Caco-2 (cell line): ENCODE measurements at places on chromosomes 6 and 20. TPM values are rescaled to one million over a fixed set of nuclear protein-coding genes. Genes with fewer than 3 reads are reported as not detected.

DNA sequence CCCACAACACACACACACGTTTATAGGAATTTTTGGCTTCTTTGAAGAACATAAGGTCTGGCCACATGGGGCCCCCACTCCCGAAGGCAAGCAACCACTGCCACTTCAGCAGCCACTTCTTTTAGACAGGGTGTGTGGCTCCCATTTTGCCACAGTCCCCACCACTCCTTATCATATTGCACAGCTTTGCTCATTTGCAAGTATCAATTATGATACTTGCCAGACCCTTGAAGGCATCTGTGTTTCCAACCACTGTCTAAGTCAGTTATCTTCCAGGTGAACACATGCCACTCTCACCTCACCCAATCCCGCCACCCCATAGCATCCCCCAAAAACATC, 73.1 kb downstream of the NOL4L start:
- no peak for DNase-seq

- no peak for DNase-seq
These were observed 13.1 kb downstream of the VSTM2L start for GRCh38 chr20:37915800-37916570.

GRCh38 chr6:72757048-72757447, 135.2 kb downstream of the KCNQ5 start:
- DNase-seq = no peak

- DNase-seq = no peak
These were observed 7.0 kb downstream of the GOPC start for GRCh38 chr6:117595099-117595923.

Gene PLTP
- total RNA-seq = 39.6 and 42.6 TPM in 2 replicates

Gene EYA2
- 0.25 and 0.30 TPM in 2 replicates for total RNA-seq

DNA sequence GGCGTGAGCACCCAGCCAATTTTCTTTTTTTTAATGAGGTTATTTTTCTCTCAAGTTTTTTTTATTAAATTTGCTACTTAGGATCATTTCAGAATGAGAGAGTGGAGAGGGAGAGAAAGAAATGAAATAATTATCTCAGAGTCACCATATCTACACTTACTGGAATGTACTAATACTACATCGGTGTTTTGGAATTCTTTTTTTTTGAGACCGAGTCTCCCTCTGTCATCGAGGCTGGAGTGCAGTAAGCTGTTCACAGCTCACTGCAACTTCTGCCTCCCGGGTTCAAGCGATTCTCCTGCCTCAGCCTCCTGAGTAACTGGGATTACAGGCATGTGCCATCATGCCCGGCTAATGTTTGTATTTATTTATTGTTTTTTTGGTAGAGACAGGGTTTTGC, 27.8 kb downstream of the ANKRD6 start:
- DNase-seq = no peak

DNA sequence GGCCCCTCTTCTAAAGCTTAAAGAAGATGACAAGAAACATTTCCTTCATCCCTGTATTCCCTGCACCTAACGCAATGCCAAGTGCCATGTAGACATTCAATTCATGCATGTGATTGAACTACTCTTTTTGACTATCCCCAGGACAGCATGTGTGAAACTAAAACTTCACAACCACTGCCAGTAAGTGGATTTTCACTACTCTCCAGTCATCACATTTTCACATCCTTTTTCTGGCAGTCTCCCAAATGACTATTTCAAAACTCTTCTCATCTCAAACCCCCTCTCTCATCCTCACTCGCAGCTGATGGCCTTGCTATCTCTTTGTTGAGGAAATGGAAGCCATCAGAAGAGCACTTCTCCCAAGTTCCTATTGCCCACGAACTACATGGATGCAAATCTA, 122.6 kb downstream of the OPRM1 start:
- no peak for DNase-seq

Gene TSHZ2
- total RNA-seq = 0.07 TPM in 2 replicates

Gene TSPO2
- 0.49 and 0.61 TPM in 2 replicates for total RNA-seq

GRCh38 chr20:56244259-56244658, 4.3 kb upstream of the MC3R start:
- DNase-seq = no peak

Gene FOXQ1
- 170 and 191 TPM in 2 replicates for total RNA-seq

Gene SLC26A8
- total RNA-seq = 1.4 and 1.8 TPM in 2 replicates

- no peak for DNase-seq
These were observed 34.3 kb upstream of the FOXC1 start for GRCh38 chr6:1575210-1576041.

Gene TNF
- total RNA-seq = not detected in 2 replicates

DNA sequence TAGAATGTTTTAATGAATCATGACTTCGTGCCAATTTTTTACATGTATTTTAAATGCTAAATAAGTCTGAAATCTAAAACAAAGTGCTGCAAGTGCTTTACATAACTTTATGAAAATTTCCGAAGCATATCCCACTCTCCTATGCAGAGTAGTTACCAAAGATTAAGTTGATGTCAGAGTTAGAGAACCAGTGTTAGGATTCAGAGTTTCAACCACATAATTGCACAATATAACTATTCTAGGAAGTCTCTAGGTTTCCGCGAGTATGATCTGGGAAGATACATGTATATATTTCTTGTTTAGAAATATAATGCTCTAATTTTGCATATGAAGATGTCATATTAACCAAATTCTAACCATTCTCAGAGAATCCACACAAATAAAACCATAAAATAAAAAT, 74.8 kb downstream of the ASCC3 start:
- no peak for DNase-seq

DNA sequence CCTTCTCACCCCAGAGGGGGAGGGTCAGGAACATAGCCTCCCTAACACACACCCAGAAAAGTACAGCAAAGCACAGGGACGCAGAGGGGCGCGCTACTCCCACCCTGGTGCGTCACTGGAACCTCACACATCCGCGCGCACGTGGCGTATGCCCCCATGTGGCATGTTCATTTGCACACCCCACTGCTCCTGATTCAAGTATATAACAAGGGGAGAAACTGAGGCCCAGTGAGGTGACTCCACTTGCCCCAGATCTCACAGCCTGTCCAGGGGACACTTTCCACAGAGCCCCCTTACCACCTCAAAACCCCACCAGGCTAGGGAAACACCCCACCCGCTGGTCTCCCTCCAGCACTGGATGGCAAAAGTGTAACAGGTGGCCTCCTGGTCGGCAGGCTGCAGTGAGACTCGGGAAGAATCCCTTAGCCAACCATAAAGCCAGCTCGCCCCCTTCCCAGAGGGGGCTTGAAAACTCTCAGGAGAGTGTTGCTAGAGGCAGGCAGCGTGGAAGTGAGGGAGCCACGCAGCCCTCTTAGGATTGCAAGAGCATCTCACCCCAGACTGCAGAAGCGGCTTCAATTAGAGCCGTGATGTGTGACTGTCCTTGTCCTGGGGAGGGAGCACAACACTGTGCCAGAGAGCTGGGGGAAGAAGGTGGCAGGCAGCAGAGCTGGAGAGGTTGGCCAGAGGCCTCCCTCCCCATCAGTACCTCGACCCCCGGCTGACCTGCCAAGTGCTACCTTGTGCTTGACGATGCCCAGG, at the start of gene GRM4:
Gene GRM4 (minus strand): TSS at position 67 of the 762 bp plus-strand sequence. CDS start 12,591 bp downstream, outside the sequence.
- peak; percentile 23 for DNase-seq

Gene SRSF12
- total RNA-seq = 0.49 and 0.79 TPM in 2 replicates

DNA sequence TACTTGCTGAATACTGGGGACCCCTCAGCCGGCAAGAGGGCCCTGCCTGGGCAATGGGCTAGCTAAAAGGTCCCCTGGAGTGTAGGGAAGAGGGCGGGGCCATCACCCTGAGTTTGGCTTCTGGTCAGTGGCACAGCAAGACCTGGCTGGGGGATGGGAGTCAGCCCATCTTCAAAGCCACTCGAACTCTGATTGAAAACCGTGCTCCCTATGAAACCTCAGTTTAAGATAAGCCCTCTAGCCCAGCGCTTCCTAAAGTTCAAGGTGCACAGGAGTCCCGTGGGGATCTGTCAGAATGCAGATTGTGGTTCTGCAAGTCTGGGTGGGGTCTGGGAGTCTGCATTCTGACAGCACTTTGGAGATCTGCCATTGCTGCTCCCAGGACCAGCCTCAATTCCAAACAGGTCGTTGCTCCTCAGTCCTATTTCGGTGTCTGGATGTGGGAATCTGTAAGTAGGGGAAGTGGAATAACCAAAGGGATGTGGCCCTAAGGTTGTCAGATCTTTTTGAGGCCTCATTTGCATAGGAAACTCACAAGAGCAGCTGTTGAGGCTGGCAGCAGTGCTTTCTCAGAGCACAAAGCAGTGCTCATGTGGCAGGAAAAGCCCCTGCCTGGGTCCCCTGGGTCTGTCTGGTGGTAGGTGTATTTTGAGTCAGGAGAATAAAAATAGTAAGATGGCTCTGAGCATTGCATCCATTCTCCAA, 85.3 kb upstream of the SCP2D1 start:
- DNase-seq = no peak

Gene CAPN11
- not detected in 2 replicates for total RNA-seq
